ENCODE measurements at places on chromosomes 3 and 15. TPM values are rescaled to one million over a fixed set of nuclear protein-coding genes. Genes with fewer than 3 reads are reported as not detected.

DNA sequence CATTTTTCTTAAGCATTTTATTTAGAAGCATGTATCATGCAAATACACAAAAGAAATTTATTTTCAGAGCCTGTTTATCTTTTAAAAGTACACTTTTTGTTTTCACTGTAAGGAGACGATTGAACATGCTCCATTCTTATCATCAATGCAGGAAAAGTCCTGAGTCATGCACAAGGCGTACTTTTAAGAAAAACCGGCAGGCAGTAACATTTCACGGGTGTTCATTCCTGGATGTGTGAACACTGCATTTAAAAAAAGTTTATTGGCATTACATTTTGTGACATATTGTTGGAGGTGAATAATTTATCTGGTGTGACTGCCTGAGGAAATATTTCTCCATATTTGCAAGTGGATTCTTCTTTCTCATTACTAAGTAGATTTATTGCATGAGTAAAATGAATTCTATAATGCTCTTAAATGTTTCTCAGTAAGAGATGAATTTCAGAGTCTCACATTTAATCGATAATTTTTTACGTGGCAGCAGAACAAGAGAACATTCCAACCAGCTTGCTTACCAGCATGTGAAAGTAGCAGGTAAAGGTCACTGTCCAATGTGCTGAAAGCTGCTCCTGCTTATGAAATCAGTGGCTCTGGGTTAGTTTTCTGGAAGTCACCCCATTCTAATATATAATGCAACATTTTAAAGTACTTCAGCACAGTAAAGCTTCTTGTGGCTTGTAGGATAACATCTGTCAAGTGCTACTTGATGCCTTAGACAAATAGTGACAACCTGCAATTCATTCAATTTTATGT lies 87.0 kb downstream of the SV2B start:
- DNase-seq: no peak

DNA sequence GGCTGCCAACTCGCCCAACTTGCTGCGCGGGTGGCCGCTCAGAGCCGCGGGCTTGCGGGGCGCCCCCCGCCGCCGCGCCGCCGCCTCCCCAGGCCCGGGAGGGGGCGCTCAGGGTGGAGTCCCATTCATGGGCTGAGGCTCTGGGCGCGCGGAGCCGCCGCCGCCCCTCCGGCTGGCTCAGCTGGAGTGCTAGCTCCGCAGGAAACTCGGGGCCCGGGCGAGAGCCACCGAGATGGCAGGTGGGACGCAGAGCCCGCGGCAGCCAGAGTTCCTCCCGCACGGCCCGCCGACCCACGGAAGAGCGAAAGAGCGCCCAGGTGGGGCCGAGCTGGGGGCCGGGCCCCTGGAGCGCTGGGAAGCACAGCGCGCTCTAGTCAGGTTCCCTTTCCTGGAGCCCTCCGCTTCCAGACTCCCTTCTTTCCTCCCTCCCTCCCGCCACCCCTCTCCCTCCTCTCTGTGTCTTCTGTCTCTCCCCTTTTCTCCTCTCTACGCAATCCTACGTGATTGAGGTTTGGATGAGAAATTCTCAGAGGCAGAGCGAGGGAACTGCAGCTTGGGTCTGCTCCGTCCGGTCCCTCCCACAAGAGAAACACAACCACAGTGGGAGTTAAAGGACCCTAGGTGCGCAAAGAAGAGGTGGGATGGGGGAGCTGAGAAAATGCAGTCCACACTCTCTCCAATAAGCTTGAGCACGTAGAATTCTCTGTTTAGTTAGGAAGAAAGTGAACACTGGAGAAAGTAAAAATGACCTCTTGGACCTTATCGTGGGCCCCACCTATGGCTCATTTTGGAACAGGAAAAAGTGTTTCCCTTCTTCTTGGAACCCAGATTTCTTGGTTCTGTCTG lies 317.3 kb downstream of the FGF12 start:
- no peak for DNase-seq

- DNase-seq: no peak
These were observed 115.3 kb upstream of the NEO1 start for GRCh38 chr15:72936691-72937679.

APPL1 gene
- total RNA-seq: 43.5 TPM

DNA sequence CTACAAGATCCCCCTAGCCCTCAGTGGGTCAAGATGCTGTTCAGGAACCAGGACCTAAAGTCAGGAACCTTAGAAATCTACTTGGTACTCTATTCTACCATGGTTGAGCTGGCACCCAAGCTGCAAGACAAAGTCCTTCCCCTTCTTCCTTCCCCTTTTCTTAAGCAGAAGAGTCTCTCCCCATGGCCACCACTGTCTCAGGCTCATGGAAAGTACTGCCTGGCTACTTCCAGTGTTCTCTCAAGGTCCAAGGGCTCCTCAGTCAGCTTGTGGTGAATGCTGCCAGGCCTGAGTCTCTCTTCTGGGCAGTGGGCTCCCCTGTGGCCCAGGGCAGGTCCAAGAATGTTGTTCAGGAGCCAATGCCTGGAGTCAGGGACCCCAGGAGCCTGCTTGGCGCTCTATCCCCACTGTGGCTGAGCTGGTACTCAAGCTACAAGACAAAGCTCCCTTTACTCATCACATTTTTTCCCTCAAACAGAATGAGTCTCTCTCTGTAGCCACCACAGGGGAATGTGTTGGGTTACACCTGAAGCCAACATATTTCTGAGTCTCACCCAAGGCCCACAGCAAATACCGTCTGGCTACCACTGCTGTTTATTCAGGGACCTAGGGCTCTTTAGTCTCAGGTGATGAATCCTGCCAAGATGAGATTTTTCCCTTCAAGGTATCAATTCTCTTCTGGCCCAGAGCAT lies 18.1 kb upstream of the SLC27A2 start:
- no peak for DNase-seq

- no peak for DNase-seq
These were observed 26.1 kb downstream of the RASGRF1 start for GRCh38 chr15:79064496-79064895.

DNA sequence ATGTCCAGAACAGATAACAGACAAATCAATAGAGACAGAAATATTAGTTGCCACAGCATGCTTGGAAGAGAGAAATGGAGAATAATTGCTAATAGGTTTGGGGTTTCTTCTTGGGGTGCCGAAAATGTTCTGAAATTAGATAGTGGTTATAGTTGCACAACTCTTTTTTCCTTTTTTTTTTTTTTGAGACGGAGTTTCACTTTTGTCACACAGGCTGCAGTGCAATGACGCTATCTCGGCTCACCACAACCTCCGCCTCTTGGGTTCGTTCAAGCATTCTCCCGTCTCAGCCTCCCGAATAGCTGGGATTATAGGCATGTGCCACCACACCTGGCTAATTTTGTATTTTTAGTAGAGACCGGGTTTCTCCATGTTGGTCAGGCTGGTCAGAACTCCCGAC lies 163.3 kb downstream of the PLCH1 start:
- DNase-seq: no peak

GRCh38 chr3:64417816-64418215 lies 192.6 kb upstream of the PRICKLE2 start:
- DNase-seq: no peak

- DNase-seq: no peak
These were observed 62.1 kb downstream of the POMGNT2 start for GRCh38 chr3:43043793-43044192.

- DNase-seq: no peak
These were observed 93.0 kb upstream of the SLC25A36 start for GRCh38 chr3:140848666-140849065.

LHFPL4 gene
- total RNA-seq: not detected

GRCh38 chr15:70060993-70061305 lies 36.8 kb downstream of the TLE3 start:
- peak; percentile 47 for DNase-seq

DNA sequence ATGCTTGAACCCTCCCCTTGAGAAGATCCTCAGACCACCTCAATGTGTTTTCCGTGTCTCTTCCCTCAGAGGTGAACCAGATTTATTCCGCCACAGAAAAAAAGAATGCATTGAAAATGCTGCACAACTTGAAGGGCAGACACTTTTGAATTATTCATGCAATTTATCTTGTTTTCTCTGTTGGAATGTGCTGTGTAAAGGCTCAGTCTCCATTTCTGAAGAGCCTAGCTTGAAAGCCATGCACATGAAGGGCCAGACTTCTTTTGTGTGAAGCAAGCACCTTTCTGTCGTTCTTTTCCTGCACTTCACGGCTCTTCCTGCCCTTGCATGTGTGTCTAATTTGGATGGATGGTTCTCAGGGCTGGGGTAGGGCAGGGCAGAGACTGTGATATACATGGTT lies 79.0 kb upstream of the ATP13A5 start:
- no peak for DNase-seq

GRCh38 chr3:38471260-38471857 lies 17.7 kb downstream of the ACVR2B start:
- no peak for DNase-seq

DNA sequence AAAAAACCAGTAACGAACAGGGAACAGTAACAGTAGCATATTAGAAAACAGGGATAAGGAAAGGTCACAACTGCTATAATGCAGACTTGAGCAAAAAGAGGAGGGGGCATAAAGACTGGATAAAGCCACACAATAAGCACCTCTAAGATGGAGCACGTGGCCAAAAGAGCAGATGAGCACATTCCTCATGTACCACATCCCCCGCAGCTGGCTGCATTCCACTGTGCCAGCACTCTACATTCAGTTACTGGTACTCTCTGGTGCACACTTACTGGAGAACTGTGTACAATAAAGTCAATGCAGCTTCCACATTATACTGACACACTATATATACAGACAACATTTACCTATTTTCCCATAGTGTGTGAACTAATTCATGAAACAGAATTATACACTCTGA lies 64.7 kb downstream of the UBE3A start:
- no peak for DNase-seq

GRCh38 chr3:63908081-63908736 lies 4.0 kb downstream of the SCAANT1 start:
- no peak for DNase-seq

- DNase-seq: no peak
These were observed 111.1 kb downstream of the PDCD6IP start for GRCh38 chr3:33909547-33909946.

ELL3 gene
- 2.2 TPM for total RNA-seq

DNA sequence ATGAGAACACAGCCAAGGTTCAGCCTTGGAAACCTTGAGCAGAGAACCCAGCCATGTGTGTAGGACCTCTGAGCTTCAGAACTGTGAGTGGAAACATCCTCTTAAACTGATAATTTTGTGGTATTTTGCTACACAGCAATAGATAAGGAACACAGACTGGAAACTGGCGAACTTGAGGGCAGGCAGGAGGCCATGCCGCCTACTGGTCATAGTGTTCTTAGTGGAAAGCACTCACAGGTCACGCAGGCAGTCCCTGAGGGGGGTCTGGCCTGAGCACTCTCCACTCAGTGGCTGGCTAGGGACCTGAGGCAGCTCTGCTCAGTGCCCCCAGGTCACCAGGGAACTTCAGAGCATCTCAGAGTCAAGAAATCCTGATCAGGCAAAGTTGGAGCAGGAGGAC lies 9.7 kb upstream of the XIRP1 start:
- DNase-seq: peak; percentile 82

DNA sequence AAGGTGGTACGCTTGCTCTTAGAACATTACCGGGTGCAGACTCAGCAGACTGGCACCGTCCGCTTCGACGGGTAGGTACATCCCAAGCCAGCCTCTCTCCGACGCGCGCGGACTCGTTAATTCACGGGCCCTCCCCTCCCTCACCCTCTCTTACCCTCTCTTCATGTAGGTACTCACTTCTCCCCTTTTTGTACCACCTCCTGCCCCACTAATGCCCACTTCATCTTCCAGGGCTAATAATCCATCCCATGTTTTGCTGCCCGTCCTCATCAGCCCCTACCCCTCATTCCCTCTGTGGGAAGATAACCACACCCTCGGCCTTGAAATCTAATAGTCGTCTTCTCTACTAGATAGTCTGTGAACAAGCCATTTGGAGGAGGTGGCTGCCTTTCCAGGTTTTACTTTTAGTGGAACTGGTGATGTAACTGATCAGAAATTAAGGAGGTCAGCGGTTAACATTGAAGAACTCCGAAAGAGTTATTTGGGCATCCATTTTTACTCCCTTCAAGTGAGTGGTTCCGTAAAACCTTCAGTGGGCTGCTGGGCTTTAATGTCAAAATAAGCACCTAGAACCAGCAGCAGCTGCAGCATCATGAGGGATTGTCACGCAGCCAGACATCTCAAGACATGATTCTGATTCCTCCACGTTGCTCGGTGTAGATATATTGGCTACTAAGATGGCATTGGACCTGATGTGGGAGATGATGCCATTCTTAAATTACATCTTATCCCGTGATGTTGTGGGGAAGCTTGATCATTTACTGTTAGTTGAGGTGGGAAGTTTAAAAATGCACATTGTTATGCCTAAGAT lies 1.3 kb downstream of the FEM1B start:
- peak; percentile 85 for DNase-seq

- DNase-seq: no peak
These were observed 206.8 kb upstream of the TPRG1 start for GRCh38 chr3:188964957-188965356.

- no peak for DNase-seq
These were observed 383.7 kb downstream of the MFSD1 start for GRCh38 chr3:159185443-159186050.

PARP9 gene
- total RNA-seq: 31.9 TPM

RARRES1 gene
- total RNA-seq: 424 TPM

DNA sequence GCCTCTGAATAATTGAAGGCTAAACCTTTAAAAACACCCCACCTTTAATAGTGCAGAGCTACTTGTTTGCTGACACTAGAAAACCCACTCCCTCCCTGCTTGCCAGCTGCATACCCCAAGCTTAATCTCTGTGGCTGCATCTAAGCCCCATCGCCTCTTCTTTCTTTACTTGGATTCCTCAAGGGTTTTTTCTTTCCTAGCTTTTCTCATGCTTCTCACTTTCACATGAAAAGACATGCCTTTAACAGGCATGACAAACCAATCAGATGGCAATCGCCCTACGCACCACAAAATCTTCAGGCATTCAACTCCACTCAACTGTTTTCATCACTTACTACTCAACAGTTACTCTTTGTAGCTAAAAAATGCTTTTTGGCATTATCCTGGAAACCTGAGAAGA lies 77.5 kb downstream of the PLD1 start:
- DNase-seq: no peak

DNA sequence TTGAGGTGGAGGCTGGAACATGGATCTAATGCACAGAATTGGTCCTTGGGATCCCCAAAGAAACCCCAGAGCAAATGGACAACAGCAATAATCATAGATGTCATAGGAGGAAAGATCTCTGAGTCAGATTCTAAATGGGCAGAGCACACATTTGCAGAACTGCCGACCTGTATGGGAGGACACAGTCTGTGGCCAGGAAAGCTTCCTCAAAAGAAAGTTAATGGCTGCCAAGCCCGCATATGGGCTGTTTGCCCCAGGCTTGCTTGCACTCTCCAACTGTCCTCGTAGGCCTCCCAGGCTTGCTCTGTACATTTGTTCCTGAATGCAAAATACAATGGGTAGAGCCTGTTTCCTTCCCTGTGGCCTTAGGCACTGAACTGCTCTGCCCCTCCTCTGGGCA lies 102.0 kb upstream of the PLXNA1 start:
- no peak for DNase-seq

GRCh38 chr15:89632563-89633430 lies 22.5 kb downstream of the KIF7 start:
- no peak for DNase-seq
